ENCODE measurements at places on chromosomes 16 and 17. TPM values are rescaled to one million over a fixed set of nuclear protein-coding genes. Genes with fewer than 3 reads are reported as not detected.

DNA sequence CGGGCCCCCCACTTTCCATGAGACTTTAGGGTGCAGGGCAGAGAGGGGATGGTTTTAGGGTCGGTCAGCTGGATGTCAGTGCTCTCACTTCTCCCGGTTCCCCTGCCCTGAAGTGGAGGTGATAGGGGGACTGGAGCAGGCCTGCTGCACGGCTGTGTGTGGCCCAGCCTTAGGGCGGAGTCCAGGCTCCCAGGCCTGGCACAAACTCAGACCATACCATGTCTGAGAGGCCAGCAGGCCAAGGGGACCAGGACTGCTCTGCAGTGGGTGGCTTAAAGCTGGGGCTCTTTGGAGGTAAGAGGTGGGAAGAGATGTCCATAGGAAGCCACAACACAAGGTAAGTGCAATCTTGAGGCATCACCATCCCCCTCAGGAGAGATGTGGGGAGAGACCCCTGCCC, 8.3 kb downstream of the TFAP4 start:
- no peak for DNase-seq

- DNase-seq, result no peak
Observed at GRCh38 chr17:8489841-8490240, 54.2 kb downstream of the NDEL1 start.

The STUB1 gene
- 90.7 TPM for total RNA-seq

The OR3A3 gene
- not detected for total RNA-seq

- no peak for DNase-seq
Observed at GRCh38 chr16:49464093-49464492, 90.5 kb downstream of the C16orf78 start.

The TBC1D3G gene
- total RNA-seq, result not detected

The NPTX1 gene
- under 0.01 TPM for total RNA-seq

- DNase-seq, result peak; percentile 75
Observed at GRCh38 chr17:31373150-31374093, 18.1 kb upstream of the RAB11FIP4 start.

DNA sequence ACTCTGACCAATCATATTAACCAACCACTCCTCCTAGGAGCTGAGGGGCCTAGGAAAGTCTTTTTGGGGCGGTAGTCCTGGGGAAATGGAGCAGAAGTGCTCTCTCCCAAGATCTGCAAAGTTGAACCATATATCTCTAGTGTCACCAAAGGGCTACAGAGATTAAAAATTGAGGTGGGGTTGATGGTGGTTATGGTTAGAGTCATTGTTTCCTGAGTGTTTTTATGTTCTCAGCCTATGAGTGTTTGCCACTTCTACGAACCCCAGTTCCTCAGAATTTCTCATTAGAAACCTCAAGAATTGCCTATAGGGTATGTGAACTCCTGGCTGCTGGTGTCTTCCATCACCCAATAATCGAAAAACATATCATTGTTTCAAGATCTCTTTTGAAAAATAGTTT, 217.8 kb downstream of the CDRT15L2 start:
- DNase-seq, result no peak

GRCh38 chr16:68375801-68376536, 65.2 kb downstream of the PRMT7 start:
- DNase-seq, result no peak

The IKZF3 gene
- total RNA-seq, result not detected

DNA sequence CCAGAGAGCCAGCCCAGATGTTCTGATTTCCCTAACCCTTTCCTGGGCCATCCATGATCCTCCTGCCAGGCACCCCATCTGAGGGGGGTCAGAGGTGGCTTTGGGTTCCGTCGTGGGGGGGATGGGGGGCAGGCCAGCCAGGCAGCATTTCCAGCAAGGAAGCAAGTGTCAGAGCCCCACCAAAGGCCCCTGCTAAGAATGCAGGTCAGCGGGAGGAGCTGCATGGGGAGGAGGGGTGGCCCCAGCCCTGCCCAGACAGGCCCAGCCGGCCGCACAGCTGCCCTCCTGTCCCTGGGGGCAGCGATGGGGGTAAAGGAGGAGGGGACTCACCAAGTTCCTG, 2.3 kb upstream of the SCRN2 start:
- no peak for DNase-seq

- DNase-seq, result no peak
Observed at GRCh38 chr16:28531777-28532744, 6.7 kb downstream of the NUPR1 start.

GRCh38 chr17:76567634-76568432, 17.8 kb downstream of the ST6GALNAC2 start:
- DNase-seq, result no peak

GRCh38 chr17:41360296-41360995, 9.2 kb downstream of the KRT33B start:
- no peak for DNase-seq

The GPR142 gene
- not detected for total RNA-seq

The MATCAP1 gene
- 10.1 TPM for total RNA-seq

Data from lung microvascular endothelial cell (primary cell).